ENCODE measurements at places on chromosomes 5 and 9.

DNA sequence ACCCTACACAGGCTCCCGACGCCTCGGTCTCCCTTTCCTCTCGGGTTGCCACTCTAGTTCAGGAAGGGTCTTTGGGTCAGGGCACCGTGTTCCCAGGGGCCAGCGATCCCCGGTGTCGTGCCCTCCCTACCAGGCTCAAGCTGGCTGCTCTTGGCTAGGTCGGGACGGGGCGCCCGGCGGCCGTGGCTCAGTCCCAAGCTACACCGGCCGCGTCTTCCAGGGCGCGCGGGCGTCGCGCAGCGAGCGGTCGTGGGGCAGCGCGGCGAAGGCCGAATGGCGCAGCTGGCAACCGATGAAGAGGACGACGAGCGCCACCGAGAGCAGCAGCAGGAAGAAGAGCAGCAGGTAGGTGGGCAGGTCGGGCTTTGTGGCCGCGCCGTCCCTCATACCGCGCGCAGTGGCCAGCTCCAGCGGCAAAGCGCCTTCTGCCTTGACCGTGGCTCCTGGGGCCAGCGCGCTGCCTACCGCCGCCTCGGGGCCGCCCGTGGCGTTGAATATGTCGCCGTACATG, 892 bp downstream of the SMIM32 start:
- DNase-seq = no peak

DNA sequence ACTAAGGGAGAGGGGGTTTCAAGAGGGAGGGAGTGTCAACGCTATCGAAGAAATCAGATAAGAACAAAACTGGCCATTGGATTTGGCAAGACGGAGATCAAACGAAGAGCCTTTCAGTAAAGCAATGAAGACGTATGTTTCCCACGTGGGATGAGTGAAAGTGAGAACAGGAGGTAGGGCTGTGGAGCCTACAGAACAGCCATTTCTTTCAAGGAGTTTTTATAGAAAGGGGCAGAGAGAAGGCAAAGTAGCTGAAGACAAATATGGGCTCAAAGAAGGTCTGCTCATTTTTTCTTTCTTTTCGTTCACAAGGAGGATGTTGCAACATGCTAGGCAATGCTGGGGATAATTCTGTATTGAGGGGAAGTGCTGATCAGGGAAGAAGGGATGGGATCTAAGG, 98.3 kb downstream of the SUSD1 start:
- DNase-seq = no peak

- DNase-seq = no peak
Measured at GRCh38 chr5:43409809-43410271, 2.4 kb downstream of the CCL28 start.

DNA sequence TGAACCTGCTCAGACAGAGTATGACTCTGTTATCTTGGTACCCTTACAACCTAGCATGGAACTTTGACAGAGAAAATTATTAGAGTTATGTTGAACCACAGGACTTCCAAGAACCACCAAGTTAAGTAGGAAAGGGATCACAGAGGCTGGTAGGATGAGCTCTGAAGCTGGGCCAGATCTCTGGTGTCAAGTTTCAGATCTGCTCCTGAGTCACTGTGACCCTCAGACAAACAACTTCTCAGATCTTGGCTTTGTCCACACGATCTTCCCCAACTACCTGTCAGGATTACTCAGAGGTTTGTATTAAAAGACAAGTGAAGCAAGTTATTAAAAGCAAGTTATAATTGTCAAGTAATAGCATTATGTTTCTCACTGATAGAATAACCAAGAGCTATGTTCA, 189.0 kb downstream of the SEC61B start:
- no peak for DNase-seq

DNA sequence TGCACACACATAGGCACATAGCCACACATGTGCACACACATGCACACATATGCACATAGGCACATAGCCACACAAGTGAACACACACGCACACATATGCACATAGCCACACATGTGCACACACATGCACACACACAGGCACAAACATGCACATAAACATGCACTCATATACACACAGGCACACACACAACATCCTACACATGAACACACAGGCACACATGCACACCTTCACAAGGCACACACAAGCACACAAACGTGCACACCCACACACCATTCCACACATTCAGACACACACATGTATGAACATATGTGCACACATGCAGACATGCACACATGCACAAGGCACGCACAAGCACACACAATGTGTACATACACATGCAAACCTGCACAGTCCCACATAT, 484.7 kb downstream of the IRX1 start:
- DNase-seq = no peak

GRCh38 chr5:1437226-1437829, 7.9 kb downstream of the SLC6A3 start:
- no peak for DNase-seq

DNA sequence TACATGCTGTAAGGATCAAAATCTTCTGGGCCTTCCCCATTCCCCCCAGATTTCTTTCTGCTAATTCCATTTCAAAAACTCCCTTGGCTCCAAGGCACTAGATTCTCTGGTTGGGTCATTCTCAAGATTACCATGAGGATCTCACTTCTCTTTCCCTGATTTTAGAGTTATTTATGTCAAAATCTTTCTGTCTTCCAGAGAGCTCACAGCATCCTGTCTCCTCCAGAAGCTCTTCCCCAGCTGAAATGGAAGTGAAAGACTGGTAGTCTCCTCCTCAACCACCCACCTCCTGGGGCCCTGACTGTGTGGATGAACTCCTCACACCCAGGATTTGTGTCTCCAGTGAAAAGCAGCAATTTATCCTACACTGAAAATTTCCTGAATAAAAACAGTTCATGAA, 11.9 kb upstream of the ZNF366 start:
- DNase-seq = no peak

DNA sequence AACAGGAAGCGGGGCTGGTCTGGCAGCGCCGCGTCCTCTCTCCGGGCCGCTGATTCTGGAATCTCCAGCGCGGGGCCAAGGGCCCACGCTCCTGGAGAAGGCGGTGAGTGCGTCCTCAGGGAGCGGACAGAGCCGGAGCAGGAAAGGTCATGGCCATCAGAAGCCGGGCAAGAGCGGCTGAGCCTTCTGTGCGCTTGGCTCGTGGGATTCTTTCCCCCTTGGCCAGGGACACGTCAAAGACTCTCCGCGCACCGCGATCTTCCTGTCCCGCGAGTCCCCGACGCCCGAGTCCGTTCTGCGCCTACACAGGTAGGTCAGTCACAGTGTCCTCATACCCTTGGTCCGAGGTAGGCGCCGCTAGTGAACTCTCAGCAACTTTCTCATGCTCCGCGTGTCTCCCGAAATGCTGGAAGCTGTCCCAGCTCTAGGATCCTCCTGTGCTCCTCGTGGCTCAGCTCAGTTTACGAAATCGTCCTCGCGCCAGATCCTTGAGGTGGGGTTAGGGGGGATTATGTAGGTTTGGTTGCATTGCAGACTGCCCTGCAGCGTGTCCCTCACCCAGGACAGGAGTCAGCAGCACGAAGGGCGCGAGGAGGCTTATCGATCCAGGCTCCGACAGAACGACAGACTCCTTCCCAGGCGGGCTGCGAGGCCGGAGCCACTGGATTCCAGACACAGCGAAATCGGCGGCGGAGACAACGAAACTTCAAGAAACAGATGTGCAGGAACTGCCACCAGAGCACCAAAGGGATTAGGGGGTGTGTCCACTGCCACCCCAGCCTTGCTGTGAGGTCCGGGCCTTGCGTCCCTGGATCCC, 8.7 kb downstream of the LHX6 start:
- no peak for DNase-seq

DNA sequence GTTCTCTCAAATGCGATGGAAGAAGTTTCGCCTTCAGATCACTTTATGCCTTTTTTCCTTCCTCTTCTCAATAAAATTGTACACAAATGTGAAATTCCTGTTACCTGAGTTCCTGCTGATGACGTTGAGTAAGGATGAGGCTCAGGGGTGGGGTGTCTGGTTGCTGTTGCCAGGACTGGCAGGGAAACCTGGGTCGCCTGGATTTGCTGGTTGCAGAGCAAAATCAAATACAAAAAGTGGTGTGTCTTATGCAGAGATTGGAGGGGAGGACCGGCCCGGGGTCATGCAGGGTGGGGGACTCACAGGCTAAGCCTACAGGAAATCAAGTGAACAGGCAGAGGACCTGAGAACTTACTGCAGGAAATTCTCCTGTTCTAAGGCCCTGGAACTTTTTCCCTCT, 39.2 kb downstream of the ANXA2R start:
- DNase-seq = no peak

DNA sequence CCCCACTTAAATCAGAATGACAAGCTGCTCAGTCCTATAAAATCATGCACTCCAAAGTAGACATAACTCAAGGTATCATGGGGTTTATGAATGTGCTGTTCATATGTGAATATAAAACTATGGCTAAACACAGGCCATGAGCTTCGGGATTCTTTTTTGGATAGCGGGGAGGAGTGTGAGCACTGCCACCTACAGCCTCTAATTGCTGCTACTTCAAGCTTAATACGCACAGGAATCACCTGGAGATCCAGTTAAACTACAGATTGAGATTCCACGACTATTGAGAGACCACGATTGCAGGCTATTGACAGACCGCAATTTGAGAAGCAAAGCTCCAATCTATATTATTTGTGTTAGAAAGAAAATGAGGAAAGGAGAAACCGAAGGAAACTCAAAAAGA, 231.6 kb downstream of the MCTP1 start:
- DNase-seq = no peak

Measured in activated CD4-positive, alpha-beta T cell treated with anti-CD3 and anti-CD28 coated beads, Interleukin-2, amount 50 U/mL, for 48 hours (primary cell).